Aorta (tissue), 5 donors: ENCODE measurements at places on chromosomes 7 and 10.

DNA sequence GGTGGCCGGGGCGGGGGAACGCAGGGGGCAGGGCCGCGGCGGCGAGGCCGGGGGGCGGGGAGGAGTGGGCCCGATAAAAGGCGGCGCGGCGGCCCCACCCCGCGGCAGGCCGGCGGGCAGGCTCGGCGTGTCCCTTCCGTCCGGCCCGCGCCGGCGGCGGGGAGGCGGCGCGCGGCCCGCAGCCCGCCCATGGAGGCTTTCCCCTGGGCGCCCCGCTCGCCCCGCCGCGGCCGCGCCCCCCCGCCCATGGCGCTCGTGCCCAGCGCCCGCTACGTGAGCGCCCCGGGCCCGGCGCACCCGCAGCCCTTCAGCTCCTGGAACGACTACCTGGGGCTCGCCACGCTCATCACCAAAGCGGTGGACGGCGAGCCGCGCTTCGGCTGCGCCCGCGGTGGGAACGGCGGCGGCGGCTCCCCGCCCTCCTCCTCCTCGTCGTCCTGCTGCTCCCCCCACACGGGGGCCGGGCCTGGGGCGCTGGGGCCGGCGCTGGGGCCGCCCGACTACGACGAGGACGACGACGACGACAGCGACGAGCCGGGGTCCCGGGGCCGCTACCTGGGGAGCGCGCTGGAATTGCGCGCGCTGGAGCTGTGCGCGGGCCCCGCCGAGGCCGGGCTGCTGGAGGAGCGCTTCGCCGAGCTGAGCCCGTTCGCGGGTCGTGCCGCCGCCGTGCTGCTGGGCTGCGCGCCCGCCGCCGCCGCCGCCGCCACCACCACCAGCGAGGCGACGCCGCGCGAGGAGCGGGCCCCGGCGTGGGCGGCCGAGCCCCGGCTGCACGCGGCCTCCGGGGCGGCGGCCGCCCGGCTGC, at the start of gene NANOS1:
TSS of gene NANOS1 (plus strand) at position 102 of the 808 bp plus-strand sequence. CDS start at position 190, 88 bp downstream.
- no peak for DNase-seq

DNA sequence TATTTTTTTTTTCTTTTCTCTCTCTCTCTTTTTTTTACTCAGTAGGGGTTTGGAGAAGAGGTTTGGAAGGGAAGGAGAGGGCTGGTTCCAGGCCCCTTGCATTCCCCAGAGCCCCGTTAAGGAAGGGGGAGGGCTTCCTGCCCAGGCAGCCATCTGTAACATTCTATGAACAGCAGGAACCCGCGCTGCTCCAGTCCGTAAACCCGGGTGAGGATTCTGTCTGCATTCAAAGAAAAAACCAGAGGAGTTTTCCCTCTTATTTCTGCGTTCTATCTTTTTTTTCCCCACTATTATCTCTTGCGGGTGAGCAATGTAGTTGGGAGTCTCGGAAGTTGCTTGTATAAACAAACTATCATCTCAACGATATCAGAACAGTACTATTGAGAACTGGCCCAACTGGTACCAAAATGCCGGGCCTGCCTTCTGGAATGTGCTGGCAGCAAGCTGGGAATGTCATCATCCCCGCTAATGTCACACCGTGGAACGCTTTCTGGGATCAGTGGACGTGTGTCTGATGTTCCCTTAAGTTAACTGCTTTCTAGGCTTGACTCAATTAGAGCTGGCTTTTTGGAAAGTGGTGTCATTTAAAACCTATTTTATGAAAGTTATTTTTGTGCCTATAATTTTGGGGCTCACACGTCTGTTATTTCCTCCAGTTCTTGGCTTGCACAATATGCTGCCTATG, 153.1 kb upstream of the MEOX2 start:
- peak; percentile 67 for DNase-seq

GRCh38 chr7:47690902-47691558, 109.1 kb upstream of the TNS3 start:
- no peak for DNase-seq

GRCh38 chr7:155515318-155515717, 31.0 kb downstream of the CNPY1 start:
- peak; percentile 51 for DNase-seq

DNA sequence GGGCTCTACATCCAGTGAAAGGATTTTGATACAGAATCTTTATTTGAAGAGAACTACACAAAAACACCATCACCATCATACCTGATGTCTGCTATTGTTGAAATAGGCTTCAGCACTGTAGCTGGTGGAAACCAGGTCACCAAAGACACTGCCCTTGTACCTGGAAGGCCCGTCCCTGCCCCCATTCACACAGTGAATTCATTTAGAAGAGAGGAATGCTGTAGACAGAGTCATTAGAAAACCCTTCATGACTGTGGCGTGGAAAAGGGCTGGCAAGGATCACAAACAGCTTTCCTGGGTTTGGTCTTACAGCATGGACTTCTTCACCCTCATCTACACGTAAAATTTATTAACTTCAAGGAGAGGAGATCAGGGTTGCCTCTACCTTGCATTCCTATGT, 202.0 kb upstream of the NRP1 start:
- DNase-seq: no peak

DNA sequence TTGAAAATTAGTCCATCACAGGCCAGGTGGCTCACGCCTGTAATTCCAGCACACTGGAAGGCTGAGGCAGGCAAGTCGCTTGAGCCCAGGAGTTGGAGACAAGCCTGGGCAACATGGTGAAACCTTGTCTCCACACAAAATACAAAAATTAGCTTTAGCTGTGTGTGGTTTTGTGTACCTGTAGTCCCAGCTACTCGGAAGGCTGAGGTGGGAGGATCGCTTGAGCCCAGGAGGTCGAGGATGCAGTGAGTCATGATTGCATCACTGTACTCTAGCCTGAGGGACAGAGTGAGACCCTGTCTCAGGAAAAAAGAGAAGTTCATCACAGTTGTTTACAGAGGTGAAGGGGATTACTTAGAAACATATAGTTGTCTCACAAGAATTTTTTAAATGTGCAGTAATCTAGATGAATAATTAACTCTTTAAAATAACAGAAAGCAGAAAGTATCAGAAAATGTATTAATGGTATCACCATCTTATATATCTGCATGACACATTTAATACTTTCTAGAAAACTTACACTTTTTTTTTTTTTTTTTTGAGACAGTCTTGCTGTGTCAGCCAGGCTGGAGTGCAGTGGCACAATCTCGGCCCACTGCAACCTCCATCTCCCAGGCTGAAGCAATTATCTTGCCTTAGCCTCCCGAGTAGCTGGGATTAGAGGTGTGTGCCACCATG, 8.9 kb downstream of the LCOR start:
- no peak for DNase-seq

DNA sequence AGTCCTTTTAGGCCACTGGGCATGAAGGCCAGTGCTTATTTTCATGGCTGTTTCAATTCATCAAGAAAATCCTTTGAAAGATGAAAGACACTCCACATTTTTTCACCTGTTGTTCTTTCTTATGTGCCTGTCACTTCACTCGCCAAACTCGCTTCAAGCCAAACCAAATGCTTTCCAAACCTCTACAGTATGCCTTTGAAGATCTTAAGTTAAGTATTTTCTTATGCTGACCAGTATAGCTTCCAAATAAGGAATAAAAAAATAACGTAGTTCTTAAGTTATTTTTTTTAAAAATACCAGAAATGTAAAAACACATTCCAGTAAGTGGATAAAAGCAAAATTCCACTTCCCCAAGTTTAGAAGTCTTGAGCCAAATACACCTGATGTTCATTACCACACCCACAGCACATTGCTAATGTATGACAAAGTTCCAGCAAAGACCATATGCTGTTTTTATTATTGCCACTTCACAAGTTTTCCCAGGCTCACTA, 186.1 kb downstream of the MTERF1 start:
- DNase-seq: no peak

GRCh38 chr10:88494537-88494936, 88.6 kb downstream of the RNLS start:
- DNase-seq: no peak
